ENCODE measurements at places on chromosomes 1 and 21.

DNA sequence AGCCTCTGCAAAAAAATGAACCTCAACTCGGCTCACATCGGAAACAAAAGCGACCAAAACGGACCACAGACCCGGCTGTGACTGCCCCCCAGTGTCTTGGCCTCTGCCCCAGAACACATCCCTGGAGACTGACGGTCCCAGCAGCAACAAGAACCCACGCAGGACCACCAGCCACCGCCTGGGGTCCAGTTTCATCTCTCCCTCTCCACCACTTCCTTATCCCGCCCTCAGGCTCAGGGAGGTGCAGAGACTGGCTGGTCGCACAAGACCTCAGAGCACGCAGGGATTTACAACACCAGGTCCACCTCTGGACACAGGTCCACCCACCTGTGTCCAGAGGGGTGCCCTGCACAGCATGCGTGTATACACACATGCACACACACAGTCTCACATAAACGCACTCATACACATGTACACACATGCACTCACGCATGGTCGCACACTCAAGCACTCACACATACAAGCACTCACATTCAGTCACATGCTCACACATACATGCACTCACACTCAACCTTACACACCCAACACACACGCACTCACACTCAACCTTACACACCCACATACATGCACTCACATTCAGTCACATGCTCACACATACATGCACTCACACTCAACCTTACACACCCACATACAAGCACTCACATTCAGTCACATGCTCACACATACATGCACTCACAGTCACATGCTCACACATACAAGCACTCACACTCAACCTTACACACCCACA, 18.6 kb upstream of the TMEM52 start:
- DNase-seq = no peak

DNA sequence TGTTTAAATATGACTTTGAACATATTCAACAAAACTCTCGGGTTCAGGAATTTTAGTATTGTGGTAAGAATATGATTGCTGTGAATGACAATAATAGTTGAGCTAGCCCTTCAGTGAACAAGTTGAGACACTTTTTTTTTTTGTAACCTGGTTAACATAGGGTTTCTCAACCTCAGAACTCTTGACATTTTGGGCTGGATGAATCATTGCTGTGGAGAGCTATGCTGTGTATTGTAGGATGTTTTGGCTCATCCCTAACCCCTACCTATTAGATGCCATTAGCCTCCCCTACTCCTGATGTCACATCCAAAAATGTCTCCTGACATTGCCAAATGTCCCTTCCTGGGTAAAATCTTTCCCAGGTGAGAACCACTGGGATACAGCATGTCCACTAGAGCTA, 113.7 kb downstream of the RUNX1 start:
- DNase-seq = no peak

DNA sequence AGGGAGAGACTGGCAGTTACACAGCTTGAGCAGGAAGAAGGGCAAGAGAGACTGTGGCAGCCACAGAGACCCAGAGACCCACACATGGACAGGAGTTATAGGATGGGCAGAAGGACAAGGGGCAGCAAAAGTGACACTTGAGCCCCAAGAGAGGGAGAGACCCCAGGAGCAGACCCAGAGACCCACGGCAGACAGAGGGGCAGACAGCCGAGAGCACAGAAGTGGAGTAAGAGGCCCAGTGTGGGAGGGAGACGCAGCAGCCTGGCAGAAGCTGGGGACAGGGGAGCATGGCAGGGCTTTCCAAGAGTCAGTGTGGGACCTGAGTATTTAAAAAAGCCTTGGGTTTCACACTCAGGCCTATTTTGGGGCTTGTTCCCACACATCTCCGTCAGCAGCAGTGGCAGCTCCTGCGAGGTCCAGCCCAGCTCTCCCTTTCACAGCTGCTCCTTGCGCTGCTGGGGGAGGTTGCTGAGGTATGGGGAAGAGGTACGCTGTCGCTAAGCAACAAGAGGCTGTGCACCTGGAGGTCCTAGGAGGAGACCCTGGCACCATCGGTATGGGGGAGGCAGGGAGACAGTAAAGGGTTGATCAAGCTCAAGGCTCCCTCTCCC, 9.0 kb upstream of the MEF2D start:
- no peak for DNase-seq

DNA sequence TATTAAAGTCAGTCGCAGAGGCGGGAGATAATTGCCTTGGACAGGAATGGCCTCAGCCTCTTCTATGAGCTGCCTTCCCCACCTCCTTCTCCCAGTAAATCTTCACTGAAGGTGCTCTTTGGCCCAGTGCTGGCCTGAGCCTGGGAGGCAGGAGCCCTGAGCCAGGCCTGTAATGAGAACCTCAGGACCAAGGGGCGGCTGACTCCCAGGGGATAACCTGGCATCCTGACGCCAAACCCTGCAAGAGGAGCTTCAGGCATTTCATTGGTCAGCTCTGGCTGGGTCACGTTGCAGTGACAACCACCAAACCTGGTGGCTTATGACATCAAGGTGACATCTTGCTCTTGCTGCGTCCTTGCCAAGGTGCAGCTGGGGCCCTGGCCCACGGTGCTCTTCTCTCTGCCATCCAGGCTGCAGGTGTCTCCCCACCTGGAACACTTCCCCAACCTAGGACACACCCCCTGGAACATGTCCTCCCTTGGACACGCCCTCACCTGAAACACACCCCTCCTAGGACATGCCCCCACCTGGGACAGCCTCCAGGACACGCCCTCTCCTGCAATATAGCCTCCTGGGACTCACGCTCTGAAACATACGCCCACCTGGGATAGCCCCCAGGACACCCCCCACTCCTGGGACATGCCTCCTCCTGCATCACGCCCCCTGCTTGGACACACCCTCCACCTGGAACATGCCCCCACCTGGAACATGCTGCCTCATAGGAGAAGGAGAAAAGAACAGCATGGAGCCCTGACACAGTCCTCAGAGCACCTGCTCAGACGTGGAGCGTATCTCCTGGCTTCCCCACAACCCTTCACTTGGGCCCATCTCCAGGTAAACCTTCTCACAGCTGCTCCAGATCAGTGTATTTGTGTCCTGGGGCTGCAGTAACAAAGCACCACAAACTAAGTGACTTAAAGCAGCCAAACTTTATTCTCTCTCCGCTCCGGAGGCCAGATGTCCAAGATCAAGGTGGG, 333.6 kb downstream of the NPHP4 start:
- no peak for DNase-seq

GRCh38 chr1:116698244-116698595, 30.7 kb upstream of the IGSF3 start:
- DNase-seq = no peak

DNA sequence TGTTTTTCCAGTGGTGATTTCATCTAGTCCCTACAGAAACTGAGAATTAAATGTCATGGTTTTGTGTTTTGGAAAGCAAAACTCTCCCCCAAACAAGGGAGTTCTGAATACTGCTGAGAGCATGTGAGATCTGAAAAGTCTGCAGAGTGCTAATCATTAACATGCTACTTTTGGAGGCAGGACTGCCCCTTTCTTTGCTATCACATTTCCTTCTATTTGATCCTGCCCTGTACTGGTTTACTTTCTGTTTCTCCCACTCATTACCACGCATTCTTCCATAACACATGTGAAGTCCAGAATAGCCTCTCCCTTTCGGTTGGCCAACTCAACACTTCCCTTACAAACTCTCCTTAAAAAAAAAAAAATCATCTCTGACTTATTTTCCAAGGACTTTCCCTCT, 63.6 kb downstream of the GADD45A start:
- no peak for DNase-seq
